Type B pancreatic cell (in vitro differentiated cells): ENCODE measurements at places on chromosomes 3 and 15. TPM values are rescaled to one million over a fixed set of nuclear protein-coding genes. Genes with fewer than 3 reads are reported as not detected.

DNA sequence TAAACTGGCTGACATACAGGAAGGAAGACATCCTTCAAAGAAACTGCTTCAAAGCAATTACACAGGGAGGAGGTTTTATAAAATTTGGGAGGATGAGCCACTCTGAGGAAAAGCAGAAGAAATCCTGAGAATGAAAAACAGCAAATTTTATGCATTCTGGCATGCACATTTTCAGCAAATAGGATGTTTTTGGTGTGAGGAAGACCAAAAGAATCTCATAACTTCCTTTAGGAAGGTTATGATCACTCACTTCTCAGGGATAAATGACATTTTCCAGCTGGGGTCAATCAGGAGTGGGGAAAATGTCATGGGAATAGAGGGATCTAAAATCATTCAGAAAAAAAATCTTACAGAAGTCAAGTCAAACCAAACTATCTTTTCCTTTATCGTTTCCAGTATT is 371.7 kb upstream of the CNTN6 start:
- no peaks in the 10 kb centered on the region for H3K36me3 ChIP-seq
- DNase-seq: no peak
- H3K27me3 ChIP-seq: peaks cover 13% of the 10 kb centered on the region
- H3K27ac ChIP-seq: no peak overlapping the region

DNA sequence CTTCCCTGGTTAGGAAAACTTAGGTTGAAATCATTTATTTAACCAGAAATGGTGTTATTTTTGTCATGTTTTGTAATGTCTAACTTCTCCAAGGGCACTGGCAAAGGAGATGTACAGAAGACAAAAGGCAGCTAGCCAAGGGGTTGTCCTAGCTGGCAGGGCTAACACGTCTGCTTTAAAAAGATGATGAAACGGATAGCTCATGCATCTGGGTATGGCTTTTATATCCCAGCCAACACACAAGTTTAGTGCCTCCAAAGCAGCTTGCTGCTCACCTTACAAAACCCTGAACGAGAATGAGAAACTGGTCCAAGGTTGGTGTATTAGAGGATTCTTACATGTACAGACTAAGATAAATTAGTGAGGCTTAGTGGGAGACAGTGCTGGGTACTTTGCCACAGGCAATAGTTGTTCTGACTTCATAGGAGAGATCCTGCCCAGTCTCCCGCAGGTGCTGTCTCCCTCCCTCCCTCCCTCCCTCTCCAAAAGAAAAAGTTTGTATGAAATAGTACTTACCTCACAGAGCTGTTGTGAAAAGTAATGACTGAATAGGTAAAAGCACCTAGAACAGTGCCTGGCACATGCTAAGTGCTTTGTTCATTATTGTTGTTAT is 47.8 kb downstream of the KCNMB2 start:
- DNase-seq: no peak
- no peak overlapping the region for H3K4me3 ChIP-seq
- no peak overlapping the region for H3K27ac ChIP-seq
- peaks cover 9% of the 10 kb centered on the region for H3K4me1 ChIP-seq

- no peaks in the 10 kb centered on the region for H3K27me3 ChIP-seq
- DNase-seq: no peak
- no peak overlapping the region for H3K27ac ChIP-seq
- no peak overlapping the region for H3K4me3 ChIP-seq
- H3K36me3 ChIP-seq: no peaks in the 10 kb centered on the region
Observed at GRCh38 chr3:13411186-13411860, 8.8 kb downstream of the NUP210 start.

GRCh38 chr3:166111562-166111961 is 274.3 kb upstream of the BCHE start:
- no peaks in the 10 kb centered on the region for H3K27me3 ChIP-seq
- H3K27ac ChIP-seq: no peak overlapping the region
- H3K36me3 ChIP-seq: no peaks in the 10 kb centered on the region
- H3K4me3 ChIP-seq: no peak overlapping the region

GRCh38 chr3:8767667-8768363 is 1.6 kb downstream of the OXTR start:
- no peak overlapping the region for H3K27ac ChIP-seq
- DNase-seq: no peak
- no peaks in the 10 kb centered on the region for H3K36me3 ChIP-seq
- H3K4me3 ChIP-seq: peak overlapping the region; percentile 85

DNA sequence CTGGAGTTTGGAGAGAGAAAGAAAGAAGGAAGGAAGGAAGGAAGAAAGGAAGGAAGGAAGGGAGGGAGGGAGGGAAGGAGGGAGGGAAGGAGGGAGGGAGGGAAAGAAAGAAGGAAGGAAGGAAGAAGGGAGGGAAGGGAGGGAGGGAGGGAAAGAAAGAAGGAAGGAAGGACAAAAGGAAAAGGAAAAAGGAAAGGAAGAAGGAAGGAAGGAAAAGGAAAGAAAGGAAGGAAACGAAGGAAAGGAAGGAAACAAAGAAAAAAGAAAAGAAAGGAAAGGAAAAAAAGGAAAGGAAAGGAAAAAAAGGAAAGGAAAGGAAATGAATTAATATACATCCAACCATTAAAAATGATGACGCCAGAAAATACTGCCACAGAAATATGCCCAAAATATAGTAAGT is 18.7 kb upstream of the OR4F6 start:
- no peaks in the 10 kb centered on the region for H3K36me3 ChIP-seq
- no peaks in the 10 kb centered on the region for H3K4me1 ChIP-seq
- no peak overlapping the region for H3K4me3 ChIP-seq
- H3K27me3 ChIP-seq: peaks cover 35% of the 10 kb centered on the region
- no peak for DNase-seq
- H3K27ac ChIP-seq: no peak overlapping the region

- H3K27me3 ChIP-seq: peaks cover 26% of the 10 kb centered on the region
- no peak for DNase-seq
- H3K36me3 ChIP-seq: no peaks in the 10 kb centered on the region
- peaks cover 5% of the 10 kb centered on the region for H3K4me1 ChIP-seq
- H3K27ac ChIP-seq: no peak overlapping the region
Observed at GRCh38 chr3:142884531-142884930, 4.4 kb downstream of the PCOLCE2 start.

DNA sequence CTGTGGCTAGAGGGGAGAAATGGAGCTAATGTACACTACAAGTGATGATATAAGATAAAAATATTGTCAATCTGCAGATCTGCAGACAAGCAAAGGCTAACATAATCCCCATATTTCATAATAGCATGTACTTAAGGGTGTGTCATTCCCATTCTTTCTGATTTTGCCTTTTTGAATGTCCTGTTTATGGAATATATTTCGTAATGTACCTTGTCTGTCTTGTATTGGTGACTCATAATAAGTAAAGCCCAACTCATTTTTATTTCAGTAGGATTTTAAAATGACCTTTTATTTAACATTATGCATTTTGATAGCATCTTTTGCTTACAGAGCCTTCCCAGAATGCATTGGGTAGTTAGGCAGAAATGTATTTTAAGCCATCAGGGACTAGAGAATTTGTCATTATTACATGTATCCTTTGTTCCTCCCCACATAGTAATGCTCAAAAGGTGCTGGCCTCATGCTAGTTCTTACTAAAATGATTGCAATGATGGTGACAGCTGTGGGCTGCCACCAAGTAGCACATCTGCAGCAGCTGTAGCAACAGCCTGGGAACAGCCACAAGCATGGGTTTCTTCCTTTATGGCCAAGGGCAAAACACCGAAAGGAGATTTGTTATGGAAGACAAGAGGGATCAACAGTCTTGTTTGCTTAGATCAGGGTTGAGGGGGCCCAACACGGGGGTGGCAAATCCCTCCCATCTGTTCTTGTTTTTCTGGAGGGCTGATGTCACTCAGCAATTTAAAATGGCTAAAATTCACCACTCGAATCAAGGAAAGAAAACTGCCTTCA is 188.5 kb downstream of the CADPS start:
- H3K36me3 ChIP-seq: no peaks in the 10 kb centered on the region
- no peak overlapping the region for H3K4me3 ChIP-seq
- peaks cover 11% of the 10 kb centered on the region for H3K4me1 ChIP-seq
- peak overlapping the region; percentile 31 for H3K27ac ChIP-seq
- no peak for DNase-seq

- H3K4me1 ChIP-seq: no peaks in the 10 kb centered on the region
- no peaks in the 10 kb centered on the region for H3K36me3 ChIP-seq
- H3K4me3 ChIP-seq: no peak overlapping the region
Observed at GRCh38 chr3:70832834-70833205, 520.4 kb upstream of the MDFIC2 start.

- no peak overlapping the region for H3K27ac ChIP-seq
- H3K4me1 ChIP-seq: peaks cover 21% of the 10 kb centered on the region
- H3K4me3 ChIP-seq: no peak overlapping the region
- H3K27me3 ChIP-seq: no peaks in the 10 kb centered on the region
- peaks cover 24% of the 10 kb centered on the region for H3K36me3 ChIP-seq
Observed at GRCh38 chr3:53242642-53243041, 13.2 kb downstream of the TKT start.

GRCh38 chr3:170911051-170911450 is 2.6 kb upstream of the EIF5A2 start:
- peaks cover 4% of the 10 kb centered on the region for H3K36me3 ChIP-seq
- no peak overlapping the region for H3K4me3 ChIP-seq
- no peak overlapping the region for H3K27ac ChIP-seq
- no peak for DNase-seq

GRCh38 chr3:156762631-156763185 is 63.4 kb upstream of the LEKR1 start:
- peak overlapping the region; percentile 13 for H3K27ac ChIP-seq
- H3K36me3 ChIP-seq: no peaks in the 10 kb centered on the region
- no peak overlapping the region for H3K4me3 ChIP-seq

DNA sequence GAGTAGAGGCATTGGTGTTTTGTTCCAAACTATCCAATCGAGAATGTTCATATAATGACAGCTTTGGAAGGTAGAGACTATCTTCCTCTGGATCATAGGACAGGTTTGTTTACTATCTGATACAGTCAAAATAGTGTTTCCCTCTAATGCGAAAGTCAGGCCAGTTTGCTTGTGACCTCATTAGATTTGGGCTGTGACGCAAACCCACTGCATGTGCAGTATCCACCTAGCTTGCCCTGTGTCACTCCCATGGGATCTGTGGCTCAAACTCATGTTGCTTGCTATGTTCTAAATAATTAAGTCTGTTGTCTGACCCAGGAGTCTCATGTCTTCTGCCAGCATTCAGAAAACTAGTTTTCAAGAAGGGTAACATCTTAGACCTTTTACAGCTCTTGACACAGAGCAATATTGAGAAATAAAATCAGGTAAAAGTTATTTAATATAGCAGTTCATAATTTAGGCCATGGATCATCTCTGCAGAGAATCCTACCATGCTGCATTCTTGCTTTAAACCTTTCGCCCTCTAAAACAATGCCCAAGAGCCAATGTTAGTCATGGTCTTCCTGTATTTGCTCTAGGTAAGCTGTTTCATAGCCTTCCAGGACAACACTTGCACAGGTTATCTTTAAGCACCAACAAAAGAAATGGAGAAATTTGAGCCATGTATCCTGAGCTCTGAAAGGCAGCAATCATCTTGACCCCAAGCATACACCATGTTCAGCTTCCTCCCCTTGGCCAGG is 26.4 kb downstream of the NIT2 start:
- no peaks in the 10 kb centered on the region for H3K4me1 ChIP-seq
- H3K4me3 ChIP-seq: no peak overlapping the region
- H3K36me3 ChIP-seq: peaks cover 39% of the 10 kb centered on the region
- H3K27ac ChIP-seq: no peak overlapping the region
- DNase-seq: no peak
- H3K27me3 ChIP-seq: no peaks in the 10 kb centered on the region

DNA sequence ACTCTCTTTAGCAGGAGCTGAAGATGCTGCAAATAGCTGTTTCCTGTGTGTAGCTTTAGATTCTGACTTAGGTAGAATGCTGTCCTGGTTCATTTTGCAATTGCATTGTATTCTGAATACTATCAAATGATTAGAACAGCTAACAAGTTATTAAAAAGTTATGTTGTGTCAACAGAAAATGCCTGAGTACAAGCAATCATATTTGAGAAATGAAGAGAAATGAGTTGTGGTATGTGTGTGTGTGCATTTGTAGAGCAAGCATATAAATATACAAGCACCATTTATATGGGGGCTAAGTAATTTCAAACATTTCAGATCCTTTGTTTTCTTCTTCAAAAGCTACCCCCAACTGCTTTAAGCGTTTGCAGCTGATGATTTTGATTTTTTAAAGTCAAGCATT is 7.8 kb downstream of the ZIC1 start:
- H3K27me3 ChIP-seq: peaks cover 96% of the 10 kb centered on the region
- no peak overlapping the region for H3K27ac ChIP-seq
- peaks cover 11% of the 10 kb centered on the region for H3K4me1 ChIP-seq
- H3K36me3 ChIP-seq: peaks cover 25% of the 10 kb centered on the region
- peak overlapping the region; percentile 83 for H3K4me3 ChIP-seq

GRCh38 chr3:45002720-45003119 is 23.4 kb upstream of the CLEC3B start:
- no peaks in the 10 kb centered on the region for H3K4me1 ChIP-seq
- peaks cover 52% of the 10 kb centered on the region for H3K36me3 ChIP-seq
- H3K4me3 ChIP-seq: no peak overlapping the region
- no peaks in the 10 kb centered on the region for H3K27me3 ChIP-seq
- no peak for DNase-seq

Gene CCR5
- total RNA-seq: 0.12 and 0.22 TPM in 2 replicates

Gene CISH
- total RNA-seq: 4.1 and 7.0 TPM in 2 replicates

Gene PLXNA1
- total RNA-seq: 55.9 and 59.2 TPM in 2 replicates

Gene TMEM207
- not detected in 2 replicates for total RNA-seq

Gene ASB14
- not detected in 2 replicates for total RNA-seq

Gene ATP13A4
- 10.2 and 11.4 TPM in 2 replicates for total RNA-seq
